Non-pigmented ciliary epithelial cell (primary cell): ENCODE measurements at places on chromosomes 12 and 14.

DNA sequence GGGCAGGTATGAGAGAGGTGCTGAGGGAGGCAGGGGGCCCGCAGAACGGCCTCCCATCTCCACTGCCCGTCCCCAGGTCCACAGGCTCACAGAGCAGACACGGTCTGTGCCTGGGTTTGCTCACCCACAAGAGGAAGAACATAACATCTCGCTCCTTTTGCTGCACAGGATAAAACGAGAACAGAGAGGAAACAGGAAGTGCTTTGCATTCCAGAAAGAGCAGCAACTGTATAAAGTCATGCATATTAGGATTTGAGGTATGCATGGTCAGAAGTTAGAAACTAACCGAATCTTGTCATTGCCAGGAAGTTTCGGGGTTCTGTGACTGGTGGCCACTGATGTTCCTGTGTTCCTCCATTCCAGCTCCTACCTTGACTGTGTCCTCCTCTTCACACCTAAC lies 25.0 kb downstream of the NTF3 start:
- peak; percentile 61 for DNase-seq

- no peak for DNase-seq
Observed at GRCh38 chr12:10111451-10111850, 12.7 kb upstream of the CLEC1A start.

DNA sequence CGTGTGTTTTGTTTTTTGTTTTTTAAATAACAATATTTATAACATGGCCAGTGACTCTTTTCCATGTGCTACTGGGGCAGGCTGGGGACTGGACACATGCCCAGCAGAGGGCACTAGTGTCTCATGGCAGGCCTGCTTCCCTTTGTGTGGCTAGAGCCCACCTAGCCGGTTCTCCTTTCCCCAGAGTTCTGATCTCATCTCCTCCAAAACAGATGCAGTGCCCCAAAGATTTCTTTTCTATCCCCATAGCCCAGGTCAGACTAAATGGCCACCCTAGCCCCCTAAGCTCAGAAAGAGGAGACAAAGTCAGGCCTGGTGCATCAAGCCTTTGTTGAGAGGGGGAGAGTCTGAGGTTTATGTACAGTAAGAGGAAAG lies 21.2 kb downstream of the PRPF40B start:
- no peak for DNase-seq

DNA sequence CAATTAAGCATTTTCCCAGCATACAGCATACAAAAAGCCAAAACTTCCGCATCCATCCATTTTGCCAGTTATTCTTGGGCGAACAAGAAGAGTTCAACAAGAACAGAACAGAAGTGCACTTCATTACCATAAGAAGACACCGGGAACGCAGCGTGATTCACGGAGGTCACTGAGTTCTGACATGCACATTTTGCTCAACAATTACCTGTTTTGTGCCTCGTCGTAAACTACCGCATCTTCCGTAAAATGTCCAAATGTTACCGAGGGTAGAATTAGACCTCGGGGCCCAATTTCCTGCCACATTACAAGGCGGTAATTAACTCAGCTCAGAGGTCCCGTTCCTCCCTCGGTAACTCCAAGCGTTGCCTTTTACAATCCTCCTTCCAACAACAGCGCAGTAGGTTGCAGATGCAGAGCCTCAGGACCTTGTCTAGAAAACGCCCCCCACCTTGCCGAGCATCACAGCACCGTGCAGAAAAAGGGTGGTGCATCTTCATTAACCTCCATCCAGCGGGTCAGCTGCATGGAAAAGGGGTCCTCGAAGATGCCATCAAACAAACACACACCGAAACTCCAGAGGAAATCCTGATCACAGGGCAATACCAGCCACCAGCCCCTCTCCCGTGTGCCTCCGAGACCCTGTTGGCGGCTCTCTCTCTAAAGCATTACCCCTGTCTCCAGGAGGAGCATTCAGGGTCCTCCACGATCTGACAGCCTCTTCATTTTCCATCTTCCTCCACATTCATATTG lies 125.2 kb downstream of the BCL11B start:
- no peak for DNase-seq

GRCh38 chr12:12722435-12723148 lies 5.4 kb downstream of the CDKN1B start:
- no peak for DNase-seq

DNA sequence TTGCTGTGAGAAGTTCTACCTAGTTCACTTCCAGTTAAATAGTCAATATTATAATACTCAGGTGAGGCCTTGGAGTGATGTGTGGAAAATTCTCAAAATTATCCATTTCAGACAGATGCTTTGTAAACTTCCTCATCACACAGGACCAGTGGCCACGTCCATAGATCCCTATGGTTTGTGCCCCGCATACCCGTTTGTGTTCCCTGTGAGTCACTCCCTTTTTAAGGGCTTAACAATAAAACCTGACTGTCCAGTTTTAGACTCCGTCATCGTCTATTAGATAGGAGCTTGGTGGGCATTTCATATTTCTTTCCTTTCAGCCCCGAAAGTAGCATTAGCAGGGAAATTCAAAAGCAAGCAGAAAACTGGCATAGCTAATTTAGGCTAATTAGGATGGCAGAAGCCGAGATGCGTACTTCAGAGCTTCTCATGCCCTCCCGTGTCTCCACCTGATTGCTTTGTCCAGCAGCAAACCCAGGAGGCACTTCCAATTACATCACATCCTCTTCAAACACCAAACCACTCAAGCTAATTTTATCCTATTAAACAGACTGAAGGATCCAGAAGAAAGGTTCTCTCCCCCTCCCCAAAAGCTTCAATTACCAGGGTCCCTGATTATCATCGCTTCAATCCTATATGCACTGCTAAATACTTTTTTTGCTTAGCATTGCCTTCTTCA lies 186.6 kb upstream of the OTX2 start:
- DNase-seq: no peak

- DNase-seq: no peak
Observed at GRCh38 chr14:101632520-101632919, 71.2 kb downstream of the DIO3 start.

DNA sequence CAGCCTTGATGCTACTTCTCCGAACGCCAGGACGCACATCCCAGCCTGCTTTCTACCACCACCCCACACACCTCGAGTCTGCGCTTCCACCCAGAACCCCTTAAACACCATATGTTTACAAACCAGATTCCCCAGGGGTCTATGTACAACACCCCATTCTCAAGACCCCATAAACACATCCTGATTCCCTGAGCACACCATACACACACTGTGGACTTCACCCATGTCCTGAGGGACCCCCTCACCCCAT lies 733 bp downstream of the TTC7B start:
- DNase-seq: no peak

- no peak for DNase-seq
Observed at GRCh38 chr12:17588968-17589367, 501.0 kb downstream of the RERGL start.

DNA sequence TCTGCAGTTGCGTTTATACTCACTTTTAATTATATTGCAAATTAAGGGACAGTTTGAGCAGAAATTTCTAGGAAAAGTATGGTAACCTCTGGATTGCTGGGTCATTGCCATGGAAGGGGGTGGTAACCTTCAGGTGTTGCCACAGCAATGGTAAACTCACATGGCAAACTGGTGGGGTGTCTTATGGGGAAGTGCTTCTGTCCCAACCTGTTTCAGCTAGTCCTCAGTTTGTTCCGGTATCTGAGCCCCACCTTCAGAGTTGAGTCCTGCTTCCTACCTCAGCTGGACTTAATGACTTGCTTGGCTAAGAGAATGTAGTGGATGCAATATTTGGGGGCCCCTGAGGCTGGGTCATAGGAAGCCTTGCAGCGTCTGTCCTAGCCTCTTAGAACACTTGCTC lies 7.3 kb upstream of the CLMN start:
- DNase-seq: no peak

- no peak for DNase-seq
Observed at GRCh38 chr12:894226-894625, 55.3 kb downstream of the RAD52 start.

GRCh38 chr14:98393527-98393926 lies 878.5 kb downstream of the BCL11B start:
- DNase-seq: no peak

DNA sequence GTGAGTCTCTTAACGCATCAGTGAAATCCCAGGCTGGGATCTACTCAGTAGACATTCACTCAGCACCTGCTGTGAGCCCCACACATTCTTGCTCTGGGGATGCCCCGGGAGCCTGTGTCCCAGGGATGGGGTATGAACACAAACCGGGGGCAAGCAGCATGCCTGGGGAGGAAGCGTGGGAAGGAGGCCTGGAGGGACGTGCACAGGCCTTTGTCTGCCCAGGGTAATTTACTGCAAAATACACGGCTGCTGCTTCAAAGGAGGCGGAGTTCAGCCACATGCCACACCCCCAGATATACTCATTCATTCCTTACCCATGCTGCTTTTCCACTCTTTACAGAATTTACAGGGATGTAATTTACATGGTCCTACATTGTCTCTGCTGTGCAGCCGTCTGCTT lies 187.8 kb downstream of the ADGRD1 start:
- DNase-seq: no peak

DNA sequence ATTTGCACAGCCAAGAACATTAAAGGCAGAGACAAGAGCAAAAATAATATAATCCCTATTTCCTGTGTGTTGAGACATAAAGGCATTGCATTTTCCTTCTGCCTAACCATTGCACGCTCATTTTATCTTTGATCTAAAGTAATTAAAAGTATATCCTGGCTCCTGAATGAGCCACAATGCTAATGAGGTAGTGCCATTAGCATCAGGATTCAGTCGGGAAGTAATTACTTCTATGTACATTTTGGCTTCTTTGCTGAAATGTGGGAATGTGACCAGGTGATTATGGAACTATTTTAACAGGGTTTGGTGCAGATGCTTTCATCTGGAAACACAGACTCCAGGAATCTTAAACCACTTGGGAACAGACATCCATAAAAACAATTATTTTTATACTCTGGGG lies 77.4 kb downstream of the TMTC1 start:
- DNase-seq: no peak

DNA sequence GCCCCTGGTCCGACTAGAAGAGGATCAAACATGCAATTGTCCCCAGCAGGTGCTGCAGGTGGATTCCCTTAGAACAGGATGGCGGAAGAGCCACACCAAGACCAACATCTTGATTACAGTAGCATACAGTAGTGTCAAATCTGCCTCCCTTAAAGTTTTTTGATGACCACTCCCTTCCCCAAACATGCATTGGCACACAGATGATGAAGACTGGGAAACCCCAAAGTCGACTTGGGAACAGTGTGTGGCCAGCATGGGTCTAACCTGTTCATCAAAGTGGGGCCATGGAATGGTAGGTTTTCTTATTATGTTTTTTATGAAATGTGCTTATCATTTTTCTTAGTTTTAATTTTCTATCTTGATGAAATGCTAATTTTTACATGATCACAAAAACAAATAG lies 8.8 kb downstream of the PLXNC1 start:
- no peak for DNase-seq

DNA sequence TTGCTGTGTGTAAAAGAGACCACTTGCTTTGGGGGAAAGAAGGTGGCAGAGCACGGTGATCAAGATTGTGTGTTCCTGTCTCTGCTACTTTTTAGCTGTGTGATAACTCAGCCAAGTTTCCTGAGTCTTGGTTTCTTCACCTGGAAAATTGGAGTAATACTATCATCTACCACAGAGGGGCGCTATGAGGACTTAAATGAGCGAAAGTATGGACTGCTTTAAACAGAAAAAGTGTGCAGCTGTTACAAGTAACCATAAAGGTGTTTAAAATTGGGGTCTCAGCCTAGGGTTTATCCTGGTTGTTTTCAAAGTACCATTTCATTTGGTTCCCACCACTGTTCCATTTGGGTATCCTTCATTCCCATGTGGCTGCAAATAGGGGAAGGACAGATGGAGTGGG lies 65.9 kb upstream of the WSCD2 start:
- no peak for DNase-seq

GRCh38 chr12:83753904-83754303 lies 1067.2 kb downstream of the TMTC2 start:
- no peak for DNase-seq

DNA sequence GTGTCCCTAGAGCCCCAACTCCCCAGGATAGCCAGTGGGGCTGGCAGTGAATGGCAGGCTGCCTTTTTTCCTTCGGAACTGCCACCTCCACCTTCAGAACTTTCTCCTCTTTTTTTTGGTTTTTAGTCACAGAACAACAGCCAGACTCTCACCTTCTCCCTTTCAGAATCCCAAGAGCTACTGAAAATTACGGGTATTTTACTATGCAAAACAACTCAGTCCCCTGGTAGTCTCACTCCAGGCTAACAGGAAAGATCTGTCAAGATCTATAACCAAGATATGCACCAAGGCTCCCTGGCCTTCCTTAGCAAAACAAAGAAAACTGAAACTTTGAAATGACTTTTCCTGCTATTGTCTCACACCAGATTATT lies 12.5 kb downstream of the PLEKHG6 start:
- no peak for DNase-seq

DNA sequence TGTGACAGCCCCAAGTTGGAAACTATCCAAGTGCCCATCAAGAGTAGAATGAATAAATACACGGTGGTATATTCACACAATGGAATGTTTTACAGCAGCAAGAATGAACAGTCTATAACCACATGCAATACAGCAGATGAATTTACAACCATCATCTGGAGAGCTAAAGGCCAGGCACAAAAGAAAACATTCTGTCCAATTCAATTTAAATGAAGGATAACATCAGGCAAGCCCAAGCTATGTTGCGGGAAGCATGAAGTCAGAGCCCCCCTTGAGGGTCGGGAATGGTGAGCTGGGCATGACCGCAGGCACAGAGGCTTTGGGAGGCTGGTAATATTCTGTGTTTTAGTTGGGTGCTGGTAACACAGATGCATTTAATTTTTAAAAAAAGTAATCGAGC lies 76.0 kb downstream of the SYNE3 start:
- DNase-seq: no peak

DNA sequence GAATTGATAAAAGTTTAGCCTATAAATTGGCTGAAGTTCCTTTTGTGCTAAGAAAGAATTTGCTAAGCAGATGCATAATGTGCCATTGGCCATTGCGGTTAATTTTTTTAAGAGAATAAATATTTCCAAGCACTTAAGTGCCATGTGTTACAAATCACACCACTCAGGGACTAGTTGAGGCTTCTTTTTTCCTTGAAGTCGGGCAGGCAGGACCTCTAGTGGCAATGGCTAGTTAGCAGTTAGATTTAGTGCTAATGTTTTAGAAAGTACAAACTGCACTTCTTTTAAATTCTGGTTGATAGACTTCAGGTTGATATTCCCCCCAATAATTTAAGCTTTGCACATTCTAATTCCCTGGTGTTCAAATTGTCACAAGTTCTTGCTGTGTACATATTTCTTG lies 294.3 kb downstream of the APAF1 start:
- DNase-seq: peak; percentile 15

GRCh38 chr14:36582874-36583241 lies 444 bp upstream of the NKX2-8 start:
- no peak for DNase-seq

- DNase-seq: no peak
Observed at GRCh38 chr14:103260629-103261124, 73.4 kb upstream of the EIF5 start.

- no peak for DNase-seq
Observed at GRCh38 chr12:70835948-70836347, 84.6 kb downstream of the PTPRR start.

DNA sequence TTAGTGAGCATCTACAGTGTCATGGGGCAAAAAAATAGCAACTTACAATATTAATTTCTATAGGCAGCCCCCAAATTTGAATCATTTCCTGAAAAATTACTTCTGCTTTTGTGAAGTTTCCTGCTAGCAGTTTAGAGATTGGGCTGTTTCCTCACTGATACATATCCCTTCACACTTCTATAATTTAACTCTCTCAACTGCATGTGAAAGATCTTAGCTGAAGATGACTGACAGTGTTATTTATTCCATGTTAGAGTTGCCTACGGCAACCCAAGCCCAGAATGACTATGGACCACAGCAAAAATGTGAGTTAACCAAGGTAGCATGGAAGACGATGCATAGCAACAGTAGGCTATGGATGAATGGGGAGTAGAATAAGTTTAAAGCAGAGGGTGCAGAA lies at the start of gene KLRG1:
KLRG1 (plus strand) TSS at position 134 of the 400 bp plus-strand sequence; CDS start at position 224, 90 bp downstream.
- no peak for DNase-seq
